Activated CD4-positive, alpha-beta T cell treated with anti-CD3 and anti-CD28 coated beads for 1 hour (primary cell): ENCODE measurements at places on chromosomes 6 and 20.

- DNase-seq, result no peak
These were observed 244.9 kb downstream of the HIVEP2 start for GRCh38 chr6:142700032-142700431.

DNA sequence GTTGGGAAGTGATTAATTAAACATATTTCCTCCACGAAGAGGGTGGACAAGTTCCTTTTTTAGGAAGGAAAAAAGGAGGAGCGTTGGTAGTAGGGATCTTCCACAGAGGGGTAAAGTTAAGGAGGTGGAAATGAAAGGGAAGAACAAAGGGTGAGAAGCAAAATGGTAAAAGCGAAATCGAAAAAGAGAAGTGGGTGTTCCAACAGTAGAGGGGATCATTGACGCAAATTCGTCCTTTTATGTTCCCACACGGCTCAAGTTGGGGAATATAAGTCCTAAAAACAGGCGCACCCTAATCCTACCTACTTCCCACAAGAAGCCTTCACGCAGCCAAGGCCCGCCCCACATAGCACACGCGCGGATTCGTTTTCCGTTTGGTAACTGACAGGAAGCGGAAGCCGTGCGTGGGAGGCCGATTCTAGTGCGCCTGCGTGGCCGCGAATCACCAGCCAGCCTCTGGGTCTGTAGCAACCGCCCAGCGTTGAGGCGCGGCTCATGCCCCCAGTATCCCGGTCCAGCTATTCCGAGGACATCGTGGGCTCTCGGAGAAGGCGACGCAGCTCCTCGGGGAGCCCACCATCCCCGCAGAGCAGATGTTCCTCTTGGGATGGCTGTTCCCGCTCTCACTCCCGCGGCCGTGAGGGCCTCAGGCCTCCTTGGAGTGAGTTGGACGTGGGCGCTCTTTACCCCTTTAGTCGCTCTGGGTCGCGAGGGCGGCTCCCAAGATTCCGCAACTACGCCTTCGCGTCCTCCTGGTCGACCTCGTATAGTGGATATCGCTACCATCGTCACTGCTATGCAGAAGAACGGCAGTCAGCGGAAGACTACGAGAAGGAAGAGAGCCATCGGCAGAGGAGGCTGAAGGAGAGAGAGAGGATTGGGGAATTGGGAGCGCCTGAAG lies at the start of gene NKAPL:
Gene NKAPL, plus strand, starts transcription at position 421 of the 901 bp plus-strand sequence. Its CDS starts 75 bp downstream, at position 496.
- DNase-seq, result peak; percentile 47

- DNase-seq, result no peak
These were observed 44.3 kb downstream of the OR2B2 start for GRCh38 chr6:27867945-27868300.

- DNase-seq, result no peak
These were observed 106.3 kb downstream of the TNFRSF21 start for GRCh38 chr6:47203266-47203937.

GRCh38 chr6:159931112-159931511 lies 37.8 kb upstream of the IGF2R start:
- DNase-seq, result no peak

GRCh38 chr6:10891960-10892359 lies 5.1 kb downstream of the SYCP2L start:
- no peak for DNase-seq

DNA sequence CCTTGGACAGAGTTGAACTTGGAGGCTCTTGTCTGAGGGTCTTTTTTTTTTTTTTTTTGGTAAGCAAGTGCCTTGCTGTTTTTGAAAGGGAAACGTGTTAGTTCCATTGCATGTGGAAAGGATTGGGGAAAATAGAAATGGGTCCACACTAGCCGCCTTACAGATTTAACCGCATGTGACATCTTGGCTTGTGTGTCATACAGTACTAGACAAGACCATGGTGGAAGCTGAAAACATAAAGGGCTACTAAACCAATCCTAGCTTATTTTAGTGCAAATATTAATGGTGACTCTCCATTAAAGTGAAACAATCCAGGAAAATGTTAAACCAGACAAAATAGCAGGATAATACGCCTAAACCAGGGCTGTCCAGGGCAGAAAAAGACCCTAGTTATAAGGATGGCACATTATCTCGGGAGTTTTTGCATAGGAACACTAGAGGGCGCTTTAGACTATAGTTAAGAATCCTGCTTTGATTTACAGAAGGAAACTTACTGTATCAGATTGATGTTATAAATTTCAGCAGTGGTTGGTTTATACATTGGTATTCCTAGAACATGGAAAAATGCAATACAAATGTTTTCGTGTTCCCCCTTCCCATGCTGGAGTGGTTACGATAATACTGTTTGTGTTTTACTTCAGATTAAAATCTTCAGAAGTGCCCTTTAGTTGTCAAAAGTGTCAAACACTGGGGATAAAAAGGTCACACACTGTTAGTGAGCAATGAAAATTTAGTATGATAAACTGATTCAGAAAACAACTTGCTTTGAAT lies 59.8 kb upstream of the DEK start:
- no peak for DNase-seq

- no peak for DNase-seq
These were observed 70.7 kb downstream of the LRFN2 start for GRCh38 chr6:40516429-40516828.

GRCh38 chr20:24332956-24333355 lies 136.5 kb upstream of the SYNDIG1 start:
- DNase-seq, result no peak
